ACHN (cell line): ENCODE measurements at places on chromosomes 7 and 10.

GRCh38 chr7:30750683-30751650 lies 968 bp upstream of the INMT start:
- DNase-seq = no peak

GRCh38 chr7:106774768-106775551 lies 90.1 kb upstream of the PIK3CG start:
- DNase-seq = peak; percentile 100

DNA sequence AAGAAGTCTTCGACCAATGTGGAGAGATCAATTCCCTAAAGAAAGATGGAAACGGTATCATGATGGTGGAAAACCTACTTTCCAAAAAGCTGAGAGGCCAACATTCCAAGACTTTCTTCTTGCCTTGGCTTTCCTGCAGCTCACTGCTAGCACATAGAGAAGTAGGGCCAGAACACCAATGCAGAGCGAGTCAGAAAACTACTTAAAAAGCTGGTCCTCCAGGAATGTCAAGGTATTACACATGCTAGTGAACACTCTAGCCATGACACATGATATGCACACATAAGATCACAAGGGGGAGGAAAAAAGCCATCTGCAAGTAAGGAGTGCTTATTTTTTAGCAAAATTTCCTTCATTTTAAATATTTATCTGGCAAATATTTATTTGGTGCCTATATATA lies 22.7 kb downstream of the GPAM start:
- DNase-seq = no peak

- no peak for DNase-seq
Observed at GRCh38 chr7:43815373-43815772, 53.9 kb downstream of the MRPS24 start.

DNA sequence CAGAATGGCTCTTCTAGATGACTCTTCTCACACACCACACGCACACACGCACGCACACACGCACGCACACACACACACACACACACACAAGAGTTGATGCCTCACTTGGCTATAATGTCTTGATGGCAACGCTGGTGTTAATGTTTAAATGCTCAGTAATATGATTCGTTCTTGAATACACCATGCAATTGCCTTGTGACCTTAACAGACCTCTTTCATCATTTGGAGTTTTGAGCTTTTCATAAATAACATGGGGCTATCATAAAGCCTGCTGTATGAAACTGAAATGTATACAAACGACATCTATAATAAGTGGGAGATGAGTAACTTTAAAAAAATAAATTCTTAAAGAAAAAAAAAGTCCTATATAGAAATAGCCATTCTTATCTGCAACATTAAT lies 8.2 kb downstream of the JCAD start:
- DNase-seq = no peak

DNA sequence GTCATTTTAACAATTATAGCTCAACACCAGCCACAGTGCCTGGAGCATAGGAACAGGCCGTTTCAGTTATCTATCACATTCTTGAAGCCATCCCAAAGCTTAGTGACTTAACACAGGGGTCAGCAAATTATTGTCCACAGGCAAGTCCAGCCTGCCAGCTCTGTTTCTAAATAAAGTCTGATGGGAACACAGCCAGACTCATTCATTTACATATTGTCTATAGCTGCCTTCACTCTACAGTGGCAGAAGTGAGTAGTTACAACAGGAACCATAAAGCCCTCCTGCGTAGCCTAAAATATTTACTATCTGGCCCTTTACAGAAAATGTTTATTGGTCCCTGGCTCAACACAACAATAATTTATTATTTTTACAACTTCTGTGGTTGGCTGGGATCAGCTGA lies 407.5 kb upstream of the AUTS2 start:
- no peak for DNase-seq

GRCh38 chr7:158740013-158740656 lies 35.5 kb upstream of the NCAPG2 start:
- DNase-seq = peak; percentile 54

GRCh38 chr10:96389785-96390184 lies 31.0 kb upstream of the OPALIN start:
- DNase-seq = no peak

GRCh38 chr7:94763268-94763667 lies 107.3 kb upstream of the SGCE start:
- no peak for DNase-seq

- DNase-seq = no peak
Observed at GRCh38 chr10:83397806-83398205, 741.5 kb upstream of the GHITM start.

GRCh38 chr7:5426226-5426475 lies 2.5 kb upstream of the TNRC18 start:
- no peak for DNase-seq

GRCh38 chr10:123689880-123690279 lies 23.7 kb downstream of the GPR26 start:
- DNase-seq = no peak

- DNase-seq = no peak
Observed at GRCh38 chr10:82813856-82814255, 938.9 kb downstream of the NRG3 start.

- DNase-seq = peak; percentile 36
Observed at GRCh38 chr10:123945325-123945920, 53.8 kb upstream of the CPXM2 start.

- no peak for DNase-seq
Observed at GRCh38 chr7:37984750-37985390, 64.4 kb downstream of the EPDR1 start.

GRCh38 chr7:43377196-43377960 lies 205.5 kb upstream of the STK17A start:
- no peak for DNase-seq

DNA sequence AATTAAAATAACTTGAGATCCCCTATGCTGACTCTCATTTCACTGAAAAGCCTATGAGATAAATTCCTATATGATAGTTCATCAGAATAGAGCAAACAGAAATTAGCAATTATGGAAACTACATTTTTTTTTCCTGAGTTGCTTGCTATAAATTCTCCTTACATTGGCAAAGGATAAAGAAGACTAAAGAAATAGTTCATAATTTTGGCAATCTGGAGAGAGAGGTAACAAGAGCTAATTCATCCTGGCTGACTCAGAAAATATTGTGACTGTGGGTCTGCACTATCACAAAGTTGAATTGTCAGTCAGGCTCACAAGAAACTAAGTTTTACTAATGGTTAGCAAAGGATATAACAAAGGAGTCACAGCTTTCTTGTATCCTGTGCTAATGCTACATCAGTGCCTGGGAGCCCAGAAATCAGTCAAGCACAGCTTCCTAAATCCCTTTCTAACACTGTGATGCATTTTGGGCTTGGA lies 483.0 kb downstream of the MAGI2 start:
- no peak for DNase-seq

- DNase-seq = no peak
Observed at GRCh38 chr10:62058476-62058875, 157.0 kb downstream of the ARID5B start.

GRCh38 chr7:46576950-46577349 lies 655.9 kb upstream of the IGFBP3 start:
- no peak for DNase-seq

- DNase-seq = no peak
Observed at GRCh38 chr7:115782696-115783490, 247.7 kb downstream of the TFEC start.

- peak; percentile 45 for DNase-seq
Observed at GRCh38 chr7:65325793-65326432, 47.7 kb upstream of the ZNF92 start.

- no peak for DNase-seq
Observed at GRCh38 chr7:79462390-79462789, 8.9 kb upstream of the MAGI2 start.
